Mesothelial cell of epicardium (in vitro differentiated cells): ENCODE measurements at places on chromosomes 5 and 9. TPM values are rescaled to one million over a fixed set of nuclear protein-coding genes. Genes with fewer than 3 reads are reported as not detected.

Gene FOXD4L4
- total RNA-seq, result 0.31 to 0.38 TPM in 2 of 3 replicates, not detected in the other

Gene CEL
- total RNA-seq, result 4.3 to 5.0 TPM (median 4.6 TPM) in 3 replicates

- DNase-seq, result no peak
- no peak overlapping the region for H3K27ac ChIP-seq
- no peaks in the 10 kb centered on the region for H3K36me3 ChIP-seq
- H3K4me1 ChIP-seq, result peaks cover 9% of the 10 kb centered on the region
- H3K27me3 ChIP-seq, result peaks cover 23% of the 10 kb centered on the region
Observed at GRCh38 chr5:154403234-154403633, 42.6 kb upstream of the SAP30L start.

GRCh38 chr5:132526974-132527564 lies 16.3 kb downstream of the IL5 start:
- H3K4me3 ChIP-seq, result no peak overlapping the region
- DNase-seq, result no peak
- H3K4me1 ChIP-seq, result no peaks in the 10 kb centered on the region
- peaks cover 15% of the 10 kb centered on the region for H3K27me3 ChIP-seq
- H3K27ac ChIP-seq, result no peak overlapping the region

DNA sequence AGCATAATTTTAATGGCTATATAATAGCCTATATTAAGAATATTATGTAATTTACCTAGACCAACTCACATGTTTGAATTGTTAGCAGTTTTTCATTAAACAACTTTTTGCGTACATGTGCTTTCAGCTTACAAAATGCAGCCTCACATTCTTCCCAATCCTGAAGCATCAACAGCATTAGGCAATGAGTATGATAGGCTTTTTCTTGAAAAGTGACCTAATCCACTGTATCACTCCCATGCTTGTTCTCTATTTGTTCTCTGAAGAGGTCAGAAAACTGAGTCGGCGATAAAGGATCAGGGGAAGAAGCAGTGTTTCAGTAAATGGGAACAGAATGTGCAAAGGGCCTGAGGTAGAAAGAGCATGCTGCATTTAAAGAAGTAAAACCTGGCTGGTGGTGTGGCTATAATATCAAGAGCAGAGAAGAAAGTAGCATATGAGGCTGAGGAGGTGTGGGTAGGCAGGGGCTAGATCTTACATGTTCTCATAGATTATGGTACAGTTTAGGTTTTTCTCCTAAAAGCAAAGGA lies 212.4 kb downstream of the SAXO1 start:
- no peak for DNase-seq
- no peaks in the 10 kb centered on the region for H3K27me3 ChIP-seq
- no peak overlapping the region for H3K4me3 ChIP-seq
- no peak overlapping the region for H3K27ac ChIP-seq
- peaks cover 6% of the 10 kb centered on the region for H3K36me3 ChIP-seq

Gene MYMK
- not detected in 3 replicates for total RNA-seq

DNA sequence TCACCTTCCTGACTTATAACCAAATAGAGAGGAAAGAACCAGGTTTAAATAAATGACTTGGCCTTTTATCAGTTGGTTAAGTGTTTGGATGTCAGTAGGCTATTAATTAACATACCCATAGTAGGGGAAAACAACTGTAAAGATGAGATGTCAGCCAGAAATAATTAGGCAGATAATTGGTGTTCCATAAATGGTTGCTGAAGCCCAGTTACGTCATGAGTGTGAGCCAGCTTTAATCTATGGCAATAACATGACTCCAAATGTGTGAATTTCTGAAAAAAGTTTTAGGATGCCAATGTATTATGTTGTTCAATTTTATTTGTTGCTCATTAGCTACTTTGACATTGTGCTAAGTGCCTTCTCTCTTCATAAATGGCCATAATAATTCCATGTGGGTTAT lies 180.5 kb downstream of the FBXL7 start:
- H3K4me1 ChIP-seq, result peaks cover 72% of the 10 kb centered on the region
- H3K27ac ChIP-seq, result no peak overlapping the region
- H3K36me3 ChIP-seq, result no peaks in the 10 kb centered on the region
- H3K4me3 ChIP-seq, result no peak overlapping the region
- no peak for DNase-seq

Gene OTP
- not detected in 3 replicates for total RNA-seq

DNA sequence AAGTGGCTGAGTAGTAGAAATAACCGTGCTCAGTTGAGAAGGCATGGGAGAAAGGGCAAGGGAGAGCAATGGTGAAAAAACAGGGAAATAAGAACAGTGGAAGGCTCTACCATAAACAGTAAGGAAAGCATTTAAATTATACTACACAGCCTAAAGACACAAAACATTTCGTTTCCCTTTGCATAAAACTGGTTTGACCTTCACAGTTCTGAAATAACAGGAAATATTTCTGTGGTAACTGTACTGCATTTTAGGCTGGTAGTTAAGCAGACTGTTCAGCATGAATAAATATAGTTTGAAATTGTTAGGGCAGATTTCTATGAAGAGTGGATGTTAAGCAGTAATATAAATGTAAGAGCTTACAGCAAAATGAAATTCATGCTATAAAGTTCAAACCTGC lies 147.5 kb downstream of the CSNK1G3 start:
- peaks cover 11% of the 10 kb centered on the region for H3K36me3 ChIP-seq
- H3K27me3 ChIP-seq, result no peaks in the 10 kb centered on the region
- no peak for DNase-seq
- peaks cover 5% of the 10 kb centered on the region for H3K4me1 ChIP-seq

GRCh38 chr9:124660341-124660801 lies 110.7 kb downstream of the NR6A1 start:
- H3K27me3 ChIP-seq, result no peaks in the 10 kb centered on the region
- peak overlapping the region; percentile 99 for H3K27ac ChIP-seq
- no peak for DNase-seq
- H3K4me1 ChIP-seq, result peaks cover 46% of the 10 kb centered on the region
- H3K4me3 ChIP-seq, result peak overlapping the region; percentile 93
- H3K36me3 ChIP-seq, result peaks cover 7% of the 10 kb centered on the region

- H3K4me1 ChIP-seq, result no peaks in the 10 kb centered on the region
- no peaks in the 10 kb centered on the region for H3K27me3 ChIP-seq
- H3K4me3 ChIP-seq, result no peak overlapping the region
Observed at GRCh38 chr5:73382401-73382740, 66.2 kb downstream of the FOXD1 start.

DNA sequence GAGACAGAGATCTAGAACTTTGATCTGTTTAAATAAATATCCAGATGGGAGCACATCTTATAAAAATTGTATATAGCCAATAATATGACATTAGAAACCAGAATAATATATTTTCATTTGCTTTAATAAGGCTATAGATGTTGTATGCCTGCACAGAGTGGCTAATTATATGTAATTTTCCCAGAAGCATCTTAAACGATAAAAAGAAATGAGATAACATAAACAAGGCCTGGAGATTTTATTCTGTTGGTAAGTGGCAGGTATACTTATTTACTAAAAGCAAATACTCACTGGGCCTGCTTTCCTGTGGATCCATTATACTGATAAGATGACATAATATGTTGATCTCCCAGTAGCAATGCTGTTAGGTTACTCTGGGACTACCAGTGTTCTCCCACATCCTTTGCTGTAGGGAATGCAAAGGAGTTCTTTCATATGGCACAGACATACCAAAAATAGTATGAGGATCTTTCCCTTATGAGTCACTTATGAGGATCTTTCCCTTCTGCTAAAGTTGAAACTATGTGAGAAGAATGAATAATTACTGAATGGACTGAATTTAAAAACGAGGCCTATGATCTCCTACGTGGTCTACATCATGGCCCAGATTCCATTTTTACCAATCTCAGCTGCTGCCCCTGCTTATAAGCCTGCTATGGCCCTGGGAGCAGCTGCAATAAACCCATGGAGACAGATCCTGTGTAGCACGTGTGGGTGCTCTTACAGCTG lies 112.1 kb downstream of the NUDT12 start:
- no peak overlapping the region for H3K27ac ChIP-seq
- no peak for DNase-seq
- H3K4me3 ChIP-seq, result no peak overlapping the region
- H3K4me1 ChIP-seq, result peaks cover under 1% of the 10 kb centered on the region

- H3K4me3 ChIP-seq, result no peak overlapping the region
- no peaks in the 10 kb centered on the region for H3K27me3 ChIP-seq
- peaks cover 18% of the 10 kb centered on the region for H3K4me1 ChIP-seq
- H3K36me3 ChIP-seq, result no peaks in the 10 kb centered on the region
Observed at GRCh38 chr5:103263054-103263453, 4.5 kb downstream of the MACIR start.
